IPS-NIHi11 (cell line): ENCODE measurements at places on chromosomes 12 and 14.

DNA sequence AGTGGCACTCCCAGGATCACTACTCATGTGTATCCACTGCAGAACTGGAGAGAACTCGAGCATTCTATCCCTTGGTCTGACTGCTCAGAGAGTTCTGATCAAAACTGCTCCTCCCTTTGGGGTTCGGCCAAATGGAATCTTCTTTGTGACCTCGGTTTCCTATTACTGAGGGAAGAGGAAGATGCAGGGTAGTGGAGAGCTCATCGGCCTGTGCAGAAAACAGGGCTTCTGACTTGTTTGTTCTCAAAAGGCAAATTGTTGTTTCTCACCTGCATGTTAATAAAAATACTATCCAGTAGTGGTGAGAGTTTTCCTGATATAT is 17.1 kb upstream of the AKAP6 start:
- no peak for DNase-seq

DNA sequence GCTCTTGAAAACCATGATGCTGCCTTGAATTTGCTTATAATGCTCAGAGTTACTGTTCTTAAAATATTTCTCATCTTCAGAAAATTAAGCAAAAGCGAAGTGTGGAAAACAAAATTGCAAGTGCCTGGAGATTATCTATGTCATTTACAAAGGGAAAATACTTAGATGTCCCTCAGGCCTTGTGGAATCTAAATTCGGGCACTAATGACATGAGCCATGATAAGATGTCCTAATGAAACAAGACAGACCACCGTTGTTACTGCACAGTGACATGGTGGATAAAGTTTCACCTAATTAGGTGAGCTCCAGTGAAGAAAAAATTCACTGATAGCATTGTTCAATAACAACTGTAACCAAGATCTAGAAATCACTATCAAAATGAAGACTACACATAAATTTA is 30.4 kb downstream of the PPP1R13B start:
- DNase-seq: no peak

DNA sequence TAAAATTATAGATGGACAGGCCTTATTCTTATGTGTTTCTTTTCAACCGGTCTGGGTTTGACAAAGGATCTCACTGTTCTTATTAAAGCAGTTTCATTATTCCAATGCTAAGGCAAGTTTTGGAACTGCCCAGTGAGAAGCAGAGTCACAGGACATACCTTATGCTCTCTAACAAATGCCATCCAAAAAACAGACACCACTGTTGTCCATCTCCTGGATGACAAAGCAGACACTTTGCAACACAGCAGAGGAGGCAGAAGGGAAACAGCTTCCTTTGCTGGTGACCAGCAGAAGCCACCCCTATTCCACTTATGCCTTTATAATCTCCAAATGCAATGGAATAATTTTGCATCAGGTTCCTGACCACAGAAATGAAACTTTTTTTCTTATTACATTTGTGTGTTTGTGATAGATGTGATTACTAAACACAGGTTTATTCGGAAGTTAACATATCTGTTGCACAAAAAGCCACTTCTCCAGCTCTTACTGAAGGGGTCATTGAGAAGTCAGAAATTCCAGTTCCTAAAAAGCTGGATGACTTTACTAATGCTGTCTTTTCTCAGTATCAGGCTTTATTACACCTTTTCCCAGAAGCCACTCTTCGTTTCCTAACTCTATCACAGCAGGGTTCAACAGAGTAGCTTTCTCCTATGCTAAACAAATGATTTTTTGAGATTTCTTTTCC is 115.6 kb downstream of the BTG1 start:
- DNase-seq: no peak

DNA sequence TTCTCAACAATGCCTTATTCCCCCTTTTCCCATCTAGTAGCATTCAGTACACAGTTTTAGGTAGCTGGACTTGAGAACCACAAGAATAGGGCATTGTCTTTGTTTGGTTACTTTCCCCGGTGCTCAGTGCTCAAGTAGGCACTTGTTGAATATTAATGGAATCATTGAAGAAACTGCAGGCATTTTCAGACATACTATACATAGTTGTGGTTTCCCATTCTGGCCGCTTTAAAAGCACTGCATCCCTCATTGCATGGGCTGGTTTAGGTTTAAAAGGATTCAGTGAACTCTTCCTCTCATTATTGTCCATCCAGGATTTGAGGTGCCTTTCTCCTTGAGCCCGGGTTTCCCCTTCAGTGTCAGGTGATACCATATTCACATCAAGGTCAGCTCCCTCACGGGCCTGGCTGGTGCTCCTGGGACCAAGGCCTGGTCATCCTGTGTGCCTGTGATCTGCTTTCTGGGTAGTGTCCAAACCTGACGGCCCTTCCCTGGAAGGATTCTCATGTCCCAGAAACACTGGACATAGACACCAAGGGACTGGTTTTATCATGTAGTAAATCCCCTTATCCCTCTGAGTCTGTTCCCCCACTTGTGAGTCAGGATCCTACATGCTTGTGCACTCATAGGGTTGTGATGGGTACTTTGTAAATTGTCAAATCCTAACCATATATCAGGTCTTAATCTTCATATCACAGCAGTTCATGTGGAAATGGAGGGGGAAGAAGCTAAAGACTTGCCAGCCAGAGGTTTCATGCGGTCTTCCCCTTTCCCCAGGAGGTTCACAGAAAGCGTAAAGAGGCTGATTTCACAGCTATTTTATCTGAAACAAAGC is 7.4 kb downstream of the TCP11L2 start:
- no peak for DNase-seq

GRCh38 chr12:15151161-15152091 is 69.8 kb downstream of the RERG start:
- DNase-seq: no peak
